ENCODE measurements at places on chromosomes 6 and 20. TPM values are rescaled to one million over a fixed set of nuclear protein-coding genes. Genes with fewer than 3 reads are reported as not detected.

Gene TUBB2B
- 0.46 TPM for total RNA-seq

Gene DBNDD2
- 66.2 TPM for total RNA-seq

Gene RSPO3
- 6.2 TPM for total RNA-seq

Gene TMEM200A
- 5.9 TPM for total RNA-seq

Gene SLC12A5
- 2.0 TPM for total RNA-seq

Gene NFKBIE
- total RNA-seq = 7.1 TPM

Gene SRMS
- total RNA-seq = not detected

Gene GFOD1
- 33.7 TPM for total RNA-seq

Gene HLA-DRA
- total RNA-seq = 1,444 TPM

Gene TRAPPC3L
- 0.64 TPM for total RNA-seq

Gene PLA2G7
- 38.8 TPM for total RNA-seq

Gene C6orf15
- not detected for total RNA-seq

Gene CDKN1A
- total RNA-seq = 151 TPM

Gene PNPLA1
- total RNA-seq = 0.35 TPM

Gene ETV7
- total RNA-seq = 6.3 TPM

Gene SEC63
- total RNA-seq = 118 TPM

Gene PDE7B
- total RNA-seq = 4.2 TPM

Gene PAX1
- not detected for total RNA-seq

Gene CDH26
- total RNA-seq = 8.8 TPM

Gene EYS
- total RNA-seq = not detected

Gene RCAN2
- 11.7 TPM for total RNA-seq

Gene EFHC1
- 16.8 TPM for total RNA-seq

Gene OTOR
- not detected for total RNA-seq

Gene FABP7
- not detected for total RNA-seq

Gene SLC22A2
- not detected for total RNA-seq

Gene GPLD1
- 3.1 TPM for total RNA-seq

Gene EFCAB8
- 0.72 TPM for total RNA-seq

Gene PHACTR3
- 18.2 TPM for total RNA-seq

Gene TGM2
- total RNA-seq = 562 TPM

Gene SCUBE3
- 0.46 TPM for total RNA-seq

Gene MAFB
- total RNA-seq = 37.3 TPM

Gene GJA10
- not detected for total RNA-seq

Gene PRICKLE4
- 14.2 TPM for total RNA-seq

Gene COL11A2
- total RNA-seq = 1.2 TPM

Gene BPIFA1
- total RNA-seq = not detected

Gene GPSM3
- total RNA-seq = 51.9 TPM

Gene ADAM33
- 11.0 TPM for total RNA-seq

Gene GLYATL3
- total RNA-seq = not detected

Gene MEI4
- not detected for total RNA-seq

Gene HLA-DPA1
- 491 TPM for total RNA-seq

Gene C6orf132
- total RNA-seq = 11.5 TPM

Gene HEY2
- total RNA-seq = 2.2 TPM

Gene BPIFB1
- 0.67 TPM for total RNA-seq

Gene DACT2
- 2.5 TPM for total RNA-seq

Gene VGLL2
- not detected for total RNA-seq

Gene BPI
- total RNA-seq = not detected

Gene FLOT1
- total RNA-seq = 175 TPM

Gene GTSF1L
- total RNA-seq = not detected

Gene SLC32A1
- not detected for total RNA-seq

Gene HLA-DQA2
- total RNA-seq = 51.7 TPM

Gene SYNDIG1
- not detected for total RNA-seq

Gene GCNT2
- total RNA-seq = 27.4 TPM

Gene SPATS1
- not detected for total RNA-seq

Gene WFDC5
- 1.3 TPM for total RNA-seq

Gene NFYA
- total RNA-seq = 23.9 TPM

Gene MICB
- 8.2 TPM for total RNA-seq

All from upper lobe of right lung (tissue), 1 donor.